NCI-H2081 (cell line): ENCODE measurements at places on chromosomes 16 and 17.

- DNase-seq: no peak
These were observed 6.1 kb upstream of the SERPINF2 start for GRCh38 chr17:1736348-1737281.

DNA sequence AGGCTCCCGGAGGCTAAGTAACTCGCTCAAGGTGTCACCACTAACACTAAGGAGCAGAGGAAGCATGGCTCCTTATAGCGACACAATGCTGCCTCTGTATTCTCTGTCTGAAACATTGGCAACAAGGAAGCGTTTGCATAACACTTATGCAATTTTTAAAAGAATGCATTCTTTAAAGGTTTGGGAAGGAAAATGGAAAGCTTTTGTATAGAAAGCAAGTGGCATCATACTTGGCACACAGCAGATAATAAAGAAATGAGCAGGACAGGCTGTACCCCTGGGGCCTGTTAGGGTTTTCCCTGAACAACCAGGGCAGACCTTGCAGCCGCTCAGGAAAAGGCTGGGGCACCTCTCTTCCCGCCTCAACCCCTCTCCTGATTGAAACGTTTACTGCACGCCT, 36.9 kb downstream of the PPL start:
- DNase-seq: no peak

DNA sequence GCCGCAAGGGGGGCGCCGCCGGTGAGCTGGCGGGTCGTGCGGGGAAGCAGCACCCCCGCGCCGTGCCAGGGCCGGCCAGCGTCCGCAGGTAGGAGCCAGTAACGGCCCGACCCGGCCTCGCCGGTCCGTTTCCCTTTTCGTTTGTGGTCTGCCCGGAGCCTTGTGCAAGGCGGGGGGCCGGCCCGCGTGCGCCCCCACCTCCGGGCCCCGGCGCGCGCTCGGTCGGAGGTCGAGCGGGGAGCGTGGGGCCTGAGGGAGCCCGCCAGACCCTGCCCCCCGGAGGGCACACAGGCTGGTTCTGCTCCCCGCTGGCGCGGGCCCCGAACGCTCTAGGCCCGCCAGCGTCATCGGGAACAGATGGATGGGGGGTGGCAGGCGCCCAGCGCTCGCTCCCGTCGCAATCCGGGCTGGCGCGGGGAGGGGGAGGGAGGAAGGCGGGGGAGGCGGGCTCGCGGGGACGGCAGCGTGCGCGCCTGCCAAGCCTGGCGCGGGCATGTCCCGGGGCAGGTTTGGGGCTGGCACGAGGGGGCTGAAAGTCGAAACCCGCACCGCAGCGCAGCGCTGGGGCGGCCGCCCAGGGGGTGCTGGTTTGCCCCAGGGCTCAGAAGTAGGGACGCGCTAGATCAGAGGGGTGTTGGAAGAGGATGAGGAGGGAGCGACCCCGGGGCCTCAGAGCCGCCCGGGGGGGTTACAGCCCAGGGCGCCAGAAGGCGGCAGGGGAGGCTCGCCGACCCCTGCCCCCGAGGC, 1.5 kb upstream of the GSE1 start:
- peak; percentile 83 for DNase-seq

DNA sequence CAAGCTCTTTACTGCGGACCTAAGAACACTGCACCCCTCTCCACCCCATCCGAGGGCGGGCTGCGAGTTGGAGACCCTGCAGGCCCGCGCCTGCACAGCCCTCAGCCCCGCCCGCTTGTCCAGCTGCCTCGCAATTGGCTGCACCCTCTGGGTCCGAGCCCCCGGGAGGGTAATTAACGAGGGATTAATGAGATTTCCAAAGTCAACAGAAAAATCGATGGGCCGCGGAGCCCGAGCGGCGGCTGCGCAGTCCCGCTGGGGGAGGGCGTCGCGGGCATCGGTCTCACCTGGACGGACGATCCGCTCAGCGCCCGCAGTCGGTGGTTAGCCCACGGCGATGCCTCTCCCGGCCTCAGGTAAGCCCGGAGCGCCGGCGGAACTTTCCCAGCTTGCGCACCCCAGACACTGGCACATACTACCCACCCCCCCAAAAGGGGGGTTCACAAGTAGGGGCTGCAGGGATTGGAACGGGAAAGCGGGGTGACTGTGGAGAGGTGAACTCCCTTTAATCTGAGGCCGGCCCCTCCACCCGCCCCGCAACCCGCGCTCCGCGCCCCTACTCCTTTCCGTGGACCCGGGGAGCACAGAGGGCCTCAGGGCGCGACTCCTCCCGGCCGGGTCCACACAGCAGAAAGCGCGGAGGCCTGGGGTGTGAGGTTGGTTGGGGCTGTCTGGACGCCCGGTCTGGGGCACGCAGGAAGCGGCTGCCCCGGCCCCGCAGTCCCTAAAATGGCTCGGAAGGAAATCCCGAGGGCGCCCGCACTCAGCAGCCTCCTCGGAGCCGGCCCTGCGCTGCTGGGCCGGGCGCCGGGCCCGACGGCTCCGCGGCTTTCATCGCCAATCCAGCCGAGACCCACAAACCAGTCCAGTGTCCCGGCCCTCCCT, at the start of gene OTOP3:
Gene OTOP3 (plus strand): TSS at position 314 of the 885 bp plus-strand sequence. CDS start 24 bp downstream, at position 338.
- DNase-seq: no peak

- no peak for DNase-seq
These were observed 54.9 kb downstream of the LDHD start for GRCh38 chr16:75061669-75062068.

- DNase-seq: peak; percentile 88
These were observed 88.0 kb downstream of the CACNG1 start for GRCh38 chr17:67132366-67132765.

GRCh38 chr17:79410681-79411080, 200.2 kb downstream of the RBFOX3 start:
- DNase-seq: no peak

DNA sequence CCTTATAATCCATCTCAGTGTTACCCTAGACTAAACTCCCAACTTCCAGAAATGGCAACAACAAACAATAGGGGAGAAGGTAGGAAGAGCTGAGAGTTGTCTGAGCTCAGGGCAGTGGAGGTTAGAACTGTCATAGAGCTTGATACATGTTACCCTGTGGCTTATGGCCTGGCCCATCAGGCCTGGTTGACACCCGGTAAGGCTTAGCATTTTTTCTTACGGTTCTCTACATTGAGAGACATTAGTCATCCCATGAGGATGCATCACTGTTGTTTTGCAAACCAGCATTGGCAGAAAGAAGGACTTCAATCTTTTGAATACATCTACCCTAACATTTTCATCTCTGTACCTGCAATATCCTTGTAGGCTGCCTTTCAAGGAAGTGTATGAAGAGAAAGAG, 226.6 kb downstream of the PHKB start:
- DNase-seq: no peak
